ENCODE measurements at places on chromosomes 6 and 20.

DNA sequence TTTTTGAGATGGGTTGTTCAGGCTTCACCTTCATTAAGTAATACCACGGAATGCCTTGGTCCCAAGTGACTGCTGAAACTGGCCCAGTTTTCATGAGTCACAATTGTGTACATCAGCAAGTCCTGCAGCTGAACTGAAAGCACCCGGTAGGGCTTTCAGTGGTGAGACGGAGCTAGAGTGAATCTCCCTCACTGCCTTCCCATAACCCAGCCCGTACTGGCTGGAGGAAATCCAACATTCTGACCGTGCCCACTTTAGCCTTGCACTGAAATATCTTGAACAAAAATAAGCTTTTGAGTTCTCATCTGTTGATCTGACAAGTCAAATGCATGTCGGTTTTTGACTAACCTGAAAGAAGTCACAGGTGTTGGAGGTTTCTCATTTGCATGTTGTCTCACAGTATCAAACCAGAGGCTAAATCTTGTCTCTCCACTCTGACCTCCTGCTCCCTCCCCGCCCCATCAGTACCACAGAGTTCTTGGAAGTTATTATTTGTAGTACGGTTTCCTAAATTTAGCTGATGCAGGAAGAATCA lies 35.9 kb downstream of the DUSP22 start:
- peak; percentile 97 for DNase-seq

DNA sequence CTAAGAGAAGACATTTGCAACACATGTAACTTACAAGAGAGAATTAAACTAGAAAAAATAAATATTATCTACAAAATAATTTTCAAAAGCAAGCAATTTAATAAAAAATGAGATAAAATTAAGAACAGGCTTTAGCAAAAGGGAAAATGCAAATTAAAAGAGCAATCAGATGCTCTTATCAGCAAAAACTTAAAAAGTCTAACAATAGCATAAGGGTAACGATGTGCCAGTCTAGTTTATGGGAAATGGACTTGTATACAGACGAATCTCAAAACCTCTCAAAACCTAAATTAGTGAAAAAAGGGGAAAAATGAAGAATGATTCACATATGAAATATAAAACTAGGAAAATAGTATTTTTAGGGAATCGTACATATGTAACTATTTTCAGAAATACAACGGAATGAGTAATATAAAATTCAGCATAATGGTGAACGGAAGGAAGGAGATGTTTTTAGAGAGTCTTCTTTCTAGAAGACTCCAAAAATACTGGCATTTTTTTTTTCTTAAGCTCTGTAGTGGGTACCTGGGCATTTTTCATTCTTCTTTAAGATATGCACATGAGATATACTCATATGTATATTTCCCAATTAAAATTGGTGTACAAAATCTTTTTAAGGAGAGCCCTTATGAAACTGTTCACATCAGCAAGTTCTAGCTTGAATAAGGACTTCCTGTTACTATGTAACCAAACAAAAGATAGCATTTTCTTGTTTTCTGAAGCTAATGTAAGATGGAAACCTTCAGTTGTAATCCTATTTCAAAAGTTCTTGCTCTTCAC lies 927 bp upstream of the MANEA start:
- no peak for DNase-seq

GRCh38 chr20:57178582-57179111 lies 87.8 kb downstream of the BMP7 start:
- DNase-seq: no peak

DNA sequence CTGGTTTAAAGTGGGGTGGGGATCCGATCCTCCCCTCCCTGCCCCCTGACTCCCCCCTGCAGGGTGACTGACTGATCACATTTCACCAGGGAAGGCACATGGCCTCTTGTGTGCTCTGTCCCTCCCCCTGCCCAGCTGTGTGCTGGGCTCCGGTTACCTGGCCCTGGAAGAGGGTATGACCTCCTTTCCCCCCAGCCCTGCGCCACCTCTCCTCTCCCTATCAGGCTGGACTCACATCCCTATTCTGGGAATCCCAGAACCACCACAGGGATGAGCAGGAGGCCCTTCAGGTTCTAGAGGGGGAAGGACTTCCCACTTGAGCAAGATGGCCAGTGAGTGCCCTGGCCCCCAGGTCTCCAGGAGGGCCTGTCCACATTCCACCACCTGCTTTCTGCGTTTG lies 2.1 kb upstream of the IP6K3 start:
- no peak for DNase-seq

- DNase-seq: no peak
Observed at GRCh38 chr6:21393441-21394165, 199.9 kb upstream of the SOX4 start.

DNA sequence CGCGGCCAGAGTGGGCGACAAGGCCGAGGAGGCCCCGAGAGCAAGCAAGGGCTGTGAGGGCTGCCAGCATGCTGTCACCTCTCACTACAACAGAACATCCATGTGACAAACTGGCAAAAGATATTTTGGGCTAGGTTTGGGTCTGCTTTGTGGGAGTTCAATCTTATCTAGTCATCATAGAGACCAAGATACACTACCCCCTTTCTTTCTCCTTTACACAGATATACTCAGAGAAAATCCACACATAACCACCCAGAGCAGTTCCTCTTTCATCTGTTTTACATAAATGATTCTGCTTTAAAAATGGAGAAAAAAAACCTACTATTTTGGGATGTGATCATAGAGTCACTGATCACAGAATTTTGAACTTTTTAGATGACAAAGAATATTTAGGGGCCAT lies 16.8 kb downstream of the SOX4 start:
- DNase-seq: no peak

GRCh38 chr20:63708301-63709148 lies 686 bp downstream of the ZGPAT start:
- no peak for DNase-seq

- peak; percentile 36 for DNase-seq
Observed at GRCh38 chr6:34922177-34922663, 33.2 kb downstream of the ANKS1A start.

GRCh38 chr6:30097902-30098768 lies 14.8 kb downstream of the TRIM31 start:
- no peak for DNase-seq

DNA sequence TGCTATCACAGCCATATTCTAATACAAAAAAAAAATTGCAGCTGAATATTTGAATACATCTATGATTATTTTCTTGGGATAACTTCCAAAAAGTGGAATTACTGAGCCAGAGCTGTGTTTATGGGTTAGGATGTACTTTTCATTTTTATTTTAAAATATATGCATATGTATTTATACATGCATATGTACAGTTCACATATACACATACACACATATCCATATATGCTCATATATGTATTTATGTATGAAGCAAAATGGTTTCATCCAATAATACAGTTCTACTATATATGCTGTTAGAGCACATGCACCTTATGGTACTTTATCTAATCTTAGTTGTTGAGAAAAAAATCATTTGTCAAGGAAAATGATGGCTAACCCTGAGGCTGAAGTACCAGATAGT lies 54.9 kb downstream of the TSHZ2 start:
- DNase-seq: no peak

- no peak for DNase-seq
Observed at GRCh38 chr6:30912746-30913520, 1.1 kb upstream of the VARS2 start.

GRCh38 chr6:121443971-121444541 lies 8.6 kb downstream of the GJA1 start:
- DNase-seq: no peak

DNA sequence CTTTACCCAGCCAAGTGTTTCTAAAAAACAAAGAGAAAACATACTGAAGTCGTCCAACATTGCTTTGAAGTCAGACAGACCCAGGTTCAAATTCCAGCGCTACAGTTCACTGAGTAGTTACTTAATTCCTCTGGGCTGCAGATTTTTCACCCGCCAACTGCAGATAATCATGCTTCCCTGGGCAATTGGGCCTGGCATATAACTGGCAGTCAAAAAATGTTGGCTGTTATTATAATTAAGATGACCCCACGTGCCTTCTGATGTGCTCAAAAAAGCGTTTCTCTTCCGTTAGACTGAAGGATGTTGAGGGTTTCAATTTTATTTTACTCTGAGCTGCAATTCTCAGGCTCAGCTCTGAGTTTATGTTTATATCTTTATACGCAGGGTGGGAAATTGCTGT lies 156.1 kb upstream of the CITED2 start:
- no peak for DNase-seq

DNA sequence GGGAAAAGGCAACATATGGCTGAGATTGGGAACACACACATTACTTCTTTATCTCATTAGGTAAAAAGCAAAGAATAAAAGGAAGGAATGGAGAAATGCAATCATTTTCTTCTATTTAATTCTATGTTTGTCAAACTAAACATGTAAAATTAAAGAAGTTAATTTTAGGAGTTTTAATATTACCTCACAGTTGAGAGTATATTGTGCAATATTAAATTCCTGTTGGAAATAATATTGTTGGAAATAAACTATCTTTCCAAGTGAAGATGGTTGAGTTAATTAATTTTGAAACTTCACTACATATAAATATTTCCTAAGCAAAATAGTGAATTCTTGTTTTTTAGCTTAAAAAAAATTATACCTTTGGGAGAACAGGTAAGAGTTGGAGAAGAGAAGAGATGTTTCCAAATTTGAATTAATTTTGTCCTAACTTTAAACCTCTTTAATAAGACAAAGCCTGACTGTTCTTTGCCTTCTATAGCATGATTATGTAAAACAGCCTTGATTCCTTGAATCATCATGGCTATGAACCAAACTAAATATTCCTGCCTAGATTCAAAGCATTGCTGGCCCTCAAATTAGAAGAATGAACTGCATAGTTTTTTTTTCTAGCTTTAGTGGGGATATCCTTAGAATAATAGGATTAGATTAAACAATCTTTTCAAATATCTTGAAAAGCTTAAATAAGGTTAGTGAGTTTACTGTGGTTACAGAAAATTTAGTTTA lies 1349.1 kb upstream of the ADGRB3 start:
- peak; percentile 8 for DNase-seq

DNA sequence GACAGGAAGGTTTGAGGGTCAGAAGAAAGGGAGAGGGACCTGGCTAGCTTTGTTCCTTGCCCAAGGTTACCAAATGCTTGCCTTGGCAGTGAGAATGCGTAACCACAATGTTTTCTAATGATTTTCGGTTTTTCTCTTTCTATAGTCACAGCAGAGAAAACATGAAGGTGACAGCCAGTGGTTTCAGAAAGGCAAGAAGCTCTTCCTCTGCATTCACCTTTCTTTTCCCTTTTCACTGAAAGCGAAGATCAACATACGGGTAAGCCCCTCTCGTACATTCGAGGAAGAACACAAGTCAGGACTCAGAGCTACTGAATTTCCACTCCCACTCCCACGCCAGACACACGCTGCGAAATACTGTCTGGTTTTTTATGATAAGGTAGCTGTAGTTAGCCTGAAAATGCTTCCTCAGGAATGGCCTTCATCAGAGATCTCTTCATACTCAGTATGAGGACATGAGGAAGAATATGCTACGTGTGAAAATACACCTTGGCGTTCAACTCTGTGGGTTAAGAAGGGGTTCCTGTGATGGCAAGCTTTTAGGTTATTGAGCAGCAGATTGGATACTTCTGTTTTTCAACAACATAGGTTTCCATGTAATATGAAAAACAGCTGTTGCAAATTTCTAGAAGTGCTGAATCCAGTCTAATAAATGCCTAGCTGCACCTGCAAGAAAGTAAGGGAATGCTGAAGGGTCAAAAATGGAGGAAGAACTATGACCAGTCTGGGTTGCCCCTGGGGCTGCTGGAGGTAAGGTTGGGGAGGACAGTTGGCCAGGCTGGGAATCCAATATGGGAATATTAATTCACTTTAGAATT lies 7.4 kb upstream of the CD83 start:
- DNase-seq: no peak

DNA sequence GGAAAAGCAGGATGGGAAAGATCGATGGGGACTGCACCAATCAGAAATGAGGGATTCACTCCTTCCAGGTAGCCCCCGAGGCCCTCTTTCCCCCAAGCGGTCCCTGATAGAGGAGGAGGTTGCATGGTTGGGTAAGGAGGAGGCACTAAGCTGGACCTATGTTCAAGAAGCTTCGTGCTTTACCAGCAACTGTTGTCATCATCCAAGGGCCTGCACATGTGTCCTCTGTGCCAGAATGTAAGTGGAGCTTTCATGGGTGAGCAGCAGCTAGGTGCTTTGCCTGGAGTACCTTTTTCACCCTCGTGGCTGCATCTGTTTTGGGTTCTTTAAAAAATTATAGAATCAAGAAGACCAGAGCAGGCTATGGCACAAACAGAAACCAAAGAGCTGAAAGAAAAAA lies 54.0 kb downstream of the GMPR start:
- no peak for DNase-seq

DNA sequence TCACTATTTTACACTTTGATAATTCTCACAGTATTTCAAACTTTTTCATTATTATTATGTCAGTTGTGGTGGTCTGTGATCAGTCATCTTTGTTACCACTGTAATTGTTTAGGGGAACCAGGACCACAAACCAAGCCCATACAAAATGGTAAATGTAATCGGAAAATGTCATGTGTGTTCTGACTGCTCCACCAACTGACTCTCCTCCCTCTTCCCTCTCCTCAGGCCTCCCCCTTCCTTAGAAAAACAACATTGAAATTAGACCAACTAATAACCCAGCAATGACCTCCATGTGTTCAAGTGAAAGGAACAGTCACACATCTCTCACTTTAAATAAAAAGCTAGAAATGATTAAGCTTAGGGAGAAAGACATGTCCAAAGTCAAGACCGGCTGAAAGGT lies 63.8 kb downstream of the GMDS start:
- DNase-seq: no peak

DNA sequence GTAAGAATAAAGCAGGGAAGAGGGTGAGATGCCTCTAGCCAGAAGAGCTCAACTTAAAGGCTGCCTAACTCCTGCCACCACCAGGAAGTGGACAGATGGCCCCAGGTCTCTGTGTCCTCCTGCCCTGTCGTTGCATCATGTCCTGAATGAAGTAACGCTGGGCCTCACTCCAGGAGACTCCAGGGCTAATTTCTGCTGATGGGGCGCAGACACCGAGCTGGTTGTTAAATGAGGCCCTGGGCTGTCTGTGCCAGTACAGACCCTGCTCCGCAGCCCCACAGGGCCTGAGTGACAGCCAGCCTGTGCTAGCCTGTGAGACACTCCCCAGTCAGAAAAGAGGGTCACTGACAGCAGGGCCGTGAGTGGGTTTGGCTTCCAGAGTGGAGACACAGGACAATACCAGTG lies 6.5 kb downstream of the IP6K3 start:
- DNase-seq: no peak

GRCh38 chr6:87384038-87384437 lies 23.7 kb upstream of the CFAP206 start:
- DNase-seq: no peak

DNA sequence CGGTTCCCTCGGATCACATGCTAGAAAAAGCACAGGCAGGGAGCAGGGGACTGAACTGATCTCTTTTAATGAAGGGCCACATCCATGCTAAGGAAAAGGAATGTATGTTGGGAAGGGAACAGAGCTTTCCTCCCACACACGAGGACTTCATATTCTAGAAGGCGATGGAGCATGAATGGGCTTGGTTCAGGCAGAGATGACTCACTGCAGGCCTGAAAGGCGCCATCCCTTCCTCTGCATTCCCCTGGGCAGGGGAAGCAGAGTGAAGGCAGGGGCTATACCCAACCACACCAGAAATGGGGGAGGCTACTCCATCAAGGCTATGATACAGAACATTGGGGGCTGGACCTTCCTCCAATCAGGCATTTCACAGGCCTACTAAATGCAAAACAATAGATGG lies 30.6 kb downstream of the ELMO2 start:
- DNase-seq: peak; percentile 11

GRCh38 chr20:5364136-5364821 lies 47.5 kb upstream of the PROKR2 start:
- DNase-seq: no peak

All from skeletal muscle cell (primary cell).